ENCODE measurements at places on chromosomes 5 and 9. TPM values are rescaled to one million over a fixed set of nuclear protein-coding genes. Genes with fewer than 3 reads are reported as not detected.

GRCh38 chr9:127154390-127155191, 32.2 kb upstream of the ANGPTL2 start:
- no peaks in the 10 kb centered on the region for H3K27me3 ChIP-seq
- no peak overlapping the region for H3K27ac ChIP-seq
- DNase-seq, result no peak
- H3K36me3 ChIP-seq, result no peaks in the 10 kb centered on the region
- H3K4me3 ChIP-seq, result no peak overlapping the region

DNA sequence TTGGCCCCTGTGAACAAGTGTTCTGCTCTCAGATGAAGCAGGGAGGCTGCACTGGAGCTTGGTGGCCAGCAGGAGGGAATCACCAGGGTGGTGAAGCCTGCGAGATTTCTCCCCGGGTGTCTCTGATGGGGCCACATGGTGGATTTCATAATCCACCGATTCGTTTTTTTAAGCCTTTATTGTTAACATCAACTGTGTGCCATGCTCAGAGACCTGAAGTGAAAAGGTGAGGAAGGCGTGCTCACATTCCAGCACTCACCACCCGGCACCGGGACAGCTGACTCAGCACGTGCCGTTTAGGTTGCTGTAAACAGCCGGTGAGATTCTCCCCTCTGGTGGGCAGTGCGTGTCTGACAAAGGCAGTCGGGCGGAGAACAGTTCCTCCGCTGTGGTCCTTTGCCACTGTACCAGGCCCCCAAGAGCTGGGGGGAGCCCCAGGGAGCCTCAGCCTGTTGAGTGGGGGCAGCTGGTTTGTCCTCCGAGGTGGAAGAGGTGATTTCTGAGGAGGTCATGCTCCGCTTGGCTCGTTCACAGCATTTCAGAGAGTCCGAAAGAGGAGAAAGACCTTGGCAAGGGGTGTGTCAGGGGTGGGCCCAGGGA, 12.7 kb upstream of the AHRR start:
- H3K4me3 ChIP-seq, result no peak overlapping the region
- no peak overlapping the region for H3K27ac ChIP-seq
- peaks cover 15% of the 10 kb centered on the region for H3K4me1 ChIP-seq
- DNase-seq, result no peak
- peaks cover 5% of the 10 kb centered on the region for H3K27me3 ChIP-seq

- H3K4me1 ChIP-seq, result peaks cover 4% of the 10 kb centered on the region
- H3K4me3 ChIP-seq, result no peak overlapping the region
- H3K36me3 ChIP-seq, result no peaks in the 10 kb centered on the region
- no peak overlapping the region for H3K27ac ChIP-seq
- H3K27me3 ChIP-seq, result peaks cover 2% of the 10 kb centered on the region
Observed at GRCh38 chr9:96574455-96574854, 45.2 kb downstream of the CDC14B start.

DNA sequence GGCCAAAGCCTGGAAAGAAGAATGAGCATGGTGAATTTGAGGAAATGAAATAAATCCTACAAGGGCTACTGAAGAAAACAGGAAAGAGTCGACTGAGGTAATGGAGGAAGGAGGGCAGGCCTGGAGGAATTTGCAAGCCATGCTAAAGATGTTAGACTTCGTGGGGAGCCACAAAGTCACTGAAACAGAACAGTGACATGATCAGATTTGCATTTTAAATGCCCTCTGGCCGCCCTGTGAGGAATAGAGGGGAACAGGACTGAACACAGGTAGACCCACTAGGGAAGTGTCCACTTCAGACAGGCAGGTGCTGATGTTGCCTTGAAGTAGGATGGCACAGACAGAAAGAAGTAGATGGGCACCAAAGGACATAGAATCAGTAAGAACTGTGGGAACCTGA, 42.8 kb upstream of the RLN1 start:
- DNase-seq, result no peak
- H3K27me3 ChIP-seq, result peaks cover 3% of the 10 kb centered on the region
- H3K4me1 ChIP-seq, result peaks cover 8% of the 10 kb centered on the region
- peak overlapping the region; percentile 0 for H3K27ac ChIP-seq
- H3K36me3 ChIP-seq, result peaks cover 4% of the 10 kb centered on the region

DNA sequence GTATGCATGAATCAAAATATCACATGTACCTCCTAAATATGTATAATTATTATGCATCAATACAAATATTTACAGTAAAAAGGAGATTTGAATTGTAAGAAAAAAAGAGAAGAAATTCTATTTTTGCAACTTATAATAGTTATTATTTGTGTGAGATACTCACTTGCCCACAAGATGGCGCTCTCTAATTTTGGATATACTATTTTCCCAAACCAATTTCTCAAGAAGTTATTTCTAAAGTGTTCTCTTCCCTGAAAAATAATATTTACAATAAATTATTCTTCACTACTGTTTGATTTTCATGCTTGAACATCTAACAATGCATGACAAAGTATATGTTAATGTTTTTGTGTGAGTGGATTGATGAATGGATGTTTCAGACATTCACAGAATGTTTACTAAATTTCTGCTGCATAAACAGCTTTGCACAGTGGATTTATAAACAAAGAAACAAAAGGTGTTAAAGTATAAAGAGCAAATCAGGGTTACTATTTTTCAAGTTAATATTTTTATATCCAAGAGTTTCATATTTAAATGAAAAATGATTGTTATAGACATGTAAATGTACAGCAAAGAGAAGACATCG, 503.4 kb downstream of the PDE4D start:
- no peak overlapping the region for H3K27ac ChIP-seq
- no peak overlapping the region for H3K4me3 ChIP-seq

- H3K36me3 ChIP-seq, result no peaks in the 10 kb centered on the region
- DNase-seq, result no peak
- no peak overlapping the region for H3K27ac ChIP-seq
- H3K4me1 ChIP-seq, result no peaks in the 10 kb centered on the region
Observed at GRCh38 chr9:8750639-8751051, 951.1 kb upstream of the DMAC1 start.

GRCh38 chr5:11273180-11273903, 512.3 kb upstream of the DAP start:
- H3K27me3 ChIP-seq, result no peaks in the 10 kb centered on the region
- no peak overlapping the region for H3K27ac ChIP-seq
- DNase-seq, result no peak
- no peak overlapping the region for H3K4me3 ChIP-seq
- no peaks in the 10 kb centered on the region for H3K4me1 ChIP-seq

DNA sequence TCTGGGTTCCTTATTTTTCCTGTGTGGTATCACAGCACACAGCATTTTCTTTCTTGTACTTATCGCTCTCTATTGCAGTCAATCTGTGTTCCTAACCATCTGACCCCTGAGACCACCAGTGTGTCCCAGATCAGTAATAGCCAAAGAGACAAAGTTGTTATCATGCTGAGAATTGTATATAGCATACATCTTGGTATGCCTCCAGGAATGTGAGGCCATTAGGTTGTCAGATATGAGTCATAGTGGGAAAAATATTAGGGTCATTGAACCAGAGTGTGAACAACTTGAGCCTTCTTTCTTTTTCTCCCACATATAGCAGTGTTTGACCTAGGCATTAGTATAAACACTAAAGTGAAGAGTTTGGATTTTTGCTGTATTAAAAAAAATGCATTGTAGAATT, 106.3 kb downstream of the NDUFAF2 start:
- H3K27me3 ChIP-seq, result no peaks in the 10 kb centered on the region
- no peak overlapping the region for H3K27ac ChIP-seq
- no peaks in the 10 kb centered on the region for H3K4me1 ChIP-seq
- DNase-seq, result no peak
- no peaks in the 10 kb centered on the region for H3K36me3 ChIP-seq

DNA sequence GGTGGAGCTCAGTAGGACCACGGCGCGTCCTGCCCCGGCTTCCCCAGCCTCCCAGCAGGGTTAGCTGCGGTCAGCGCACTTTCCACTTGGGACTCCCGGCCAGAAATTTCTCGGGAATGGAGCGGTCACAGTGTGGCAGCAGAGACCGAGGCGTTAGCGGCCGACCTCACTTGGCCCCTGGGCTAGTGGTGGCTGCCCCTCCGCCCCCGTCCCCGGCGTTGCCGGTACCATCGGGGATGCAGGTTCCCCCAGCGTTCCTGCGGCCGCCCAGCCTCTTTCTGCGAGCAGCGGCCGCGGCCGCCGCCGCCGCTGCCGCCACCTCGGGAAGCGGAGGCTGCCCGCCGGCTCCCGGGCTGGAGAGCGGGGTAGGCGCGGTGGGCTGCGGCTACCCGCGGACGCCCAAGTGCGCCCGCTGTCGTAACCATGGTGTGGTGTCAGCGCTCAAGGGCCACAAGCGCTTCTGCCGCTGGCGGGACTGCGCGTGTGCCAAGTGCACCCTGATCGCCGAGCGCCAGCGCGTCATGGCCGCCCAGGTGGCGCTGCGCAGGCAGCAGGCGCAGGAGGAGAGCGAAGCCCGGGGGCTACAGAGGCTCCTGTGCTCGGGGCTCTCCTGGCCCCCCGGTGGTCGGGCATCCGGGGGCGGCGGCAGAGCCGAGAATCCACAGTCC, 460 bp downstream of the DMRTA1 start:
- H3K4me1 ChIP-seq, result peaks cover 23% of the 10 kb centered on the region
- H3K4me3 ChIP-seq, result peak overlapping the region; percentile 91
- no peaks in the 10 kb centered on the region for H3K36me3 ChIP-seq
- peaks cover 5% of the 10 kb centered on the region for H3K27me3 ChIP-seq

- no peak for DNase-seq
- H3K27me3 ChIP-seq, result peaks cover 2% of the 10 kb centered on the region
- peaks cover 11% of the 10 kb centered on the region for H3K36me3 ChIP-seq
- H3K4me3 ChIP-seq, result no peak overlapping the region
Observed at GRCh38 chr5:143194713-143195112, 208.8 kb downstream of the NR3C1 start.

DNA sequence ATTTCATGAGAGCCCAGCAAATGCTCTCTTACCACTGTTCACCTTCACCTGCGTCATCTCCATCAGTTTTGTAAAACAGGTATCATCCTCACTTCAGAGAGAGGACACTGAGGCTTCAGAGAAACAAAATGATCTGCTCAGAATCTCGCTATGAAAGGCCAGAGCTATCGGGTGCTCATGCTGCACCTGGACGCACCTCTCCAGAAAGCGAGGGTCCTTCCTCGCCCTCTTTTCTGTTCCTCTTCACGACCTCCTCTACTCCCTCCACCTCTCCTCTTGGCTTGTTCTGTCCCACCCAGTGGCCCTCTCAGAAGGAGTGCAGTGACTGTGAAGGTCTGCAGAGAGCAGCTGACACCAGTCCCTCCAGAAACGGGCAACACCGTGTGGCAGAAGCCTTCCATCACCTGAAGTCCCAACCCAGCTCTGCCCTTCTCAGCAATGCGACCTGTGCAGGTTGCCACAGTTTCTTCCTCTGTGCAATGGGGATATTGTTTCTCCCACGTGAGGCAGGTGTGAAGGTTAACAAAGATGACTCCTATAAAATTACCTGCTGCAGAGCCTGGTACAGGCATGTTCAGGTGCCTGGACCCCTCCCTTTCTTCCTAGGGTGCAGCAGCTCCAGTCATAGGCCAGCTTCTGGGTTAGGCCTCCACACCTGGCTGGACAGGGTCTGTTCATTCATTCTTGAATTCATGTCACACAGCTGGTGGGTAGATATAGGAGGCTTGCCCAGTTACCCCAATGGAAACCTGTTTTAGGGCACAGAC, 45.3 kb upstream of the ANGPTL2 start:
- H3K36me3 ChIP-seq, result peaks cover 4% of the 10 kb centered on the region
- no peak overlapping the region for H3K4me3 ChIP-seq
- no peak for DNase-seq
- peaks cover 4% of the 10 kb centered on the region for H3K27me3 ChIP-seq
- no peak overlapping the region for H3K27ac ChIP-seq
- peaks cover 14% of the 10 kb centered on the region for H3K4me1 ChIP-seq

- peaks cover 3% of the 10 kb centered on the region for H3K27me3 ChIP-seq
- DNase-seq, result no peak
- H3K4me1 ChIP-seq, result no peaks in the 10 kb centered on the region
- no peak overlapping the region for H3K27ac ChIP-seq
- no peaks in the 10 kb centered on the region for H3K36me3 ChIP-seq
Observed at GRCh38 chr9:83431101-83432060, 106.8 kb downstream of the FRMD3 start.

The SLIT3 gene
- total RNA-seq, result 3.2 TPM
